ENCODE measurements at places on chromosomes 3 and 15.

GRCh38 chr3:140914384-140914945, 27.2 kb upstream of the SLC25A36 start:
- DNase-seq = no peak

GRCh38 chr15:33145447-33145846, 49.1 kb downstream of the FMN1 start:
- no peak for DNase-seq

- DNase-seq = no peak
Measured at GRCh38 chr15:76866716-76867321, 38.3 kb downstream of the SCAPER start.

- DNase-seq = no peak
Measured at GRCh38 chr3:111584744-111585143, 10.4 kb downstream of the ZBED2 start.

- DNase-seq = no peak
Measured at GRCh38 chr3:45553469-45553974, 41.0 kb upstream of the LIMD1 start.

DNA sequence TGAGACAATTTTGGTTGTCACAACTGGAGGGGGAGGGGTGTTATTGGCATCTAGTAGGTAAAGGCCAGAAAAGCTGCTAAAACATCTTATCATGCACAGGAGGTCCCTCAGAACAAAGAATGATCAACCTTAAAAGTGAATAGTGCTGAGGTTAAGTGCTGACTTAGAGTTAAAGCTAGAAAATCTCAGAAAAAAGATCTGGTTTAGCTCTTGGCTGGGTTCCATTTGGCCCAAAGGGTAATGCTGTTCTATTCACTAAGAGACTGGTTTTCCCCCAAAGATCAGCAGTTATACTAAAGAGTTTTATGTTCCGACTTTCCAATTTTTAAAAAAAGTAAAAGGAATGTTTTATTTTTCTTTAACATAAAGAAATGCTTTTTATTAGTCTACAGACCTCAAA, 15.6 kb downstream of the DCBLD2 start:
- DNase-seq = no peak

- DNase-seq = no peak
Measured at GRCh38 chr15:55403531-55403930, 4.6 kb downstream of the CCPG1 start.
